ENCODE measurements at places on chromosomes 1 and 21.

DNA sequence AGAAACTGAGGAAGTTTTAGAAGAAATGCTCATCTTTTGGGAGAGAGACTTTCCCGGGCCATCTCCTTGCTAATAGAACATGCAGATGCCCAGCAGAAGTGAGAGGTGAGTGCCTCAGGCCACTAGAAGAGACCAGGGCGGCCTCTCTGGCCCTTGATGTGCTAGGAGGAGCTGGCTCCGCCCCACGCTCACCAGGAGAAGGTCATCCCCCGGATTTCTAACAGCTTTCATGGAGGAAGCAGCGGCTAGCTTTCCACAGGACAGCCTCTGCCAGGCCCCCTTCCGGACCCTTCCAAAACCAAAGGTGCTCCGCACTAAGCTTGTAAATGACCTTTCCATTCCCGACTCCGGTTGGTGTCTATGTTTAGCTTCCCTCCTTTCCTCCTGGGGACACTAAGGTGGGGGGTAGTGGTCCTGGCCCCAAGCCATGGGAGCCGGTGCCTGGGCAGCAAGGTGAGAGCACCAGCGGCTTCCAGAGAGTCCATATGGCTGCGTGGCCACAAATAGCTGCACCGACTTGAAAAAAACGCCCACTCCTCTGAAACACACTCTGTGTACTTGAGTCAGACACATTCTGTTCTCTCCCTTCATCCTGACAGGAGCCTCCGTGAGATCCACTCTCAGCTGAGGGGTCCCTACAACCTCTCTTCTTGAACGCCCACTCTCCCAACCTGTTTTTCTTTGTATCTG lies 249.9 kb downstream of the TNR start:
- DNase-seq: no peak

DNA sequence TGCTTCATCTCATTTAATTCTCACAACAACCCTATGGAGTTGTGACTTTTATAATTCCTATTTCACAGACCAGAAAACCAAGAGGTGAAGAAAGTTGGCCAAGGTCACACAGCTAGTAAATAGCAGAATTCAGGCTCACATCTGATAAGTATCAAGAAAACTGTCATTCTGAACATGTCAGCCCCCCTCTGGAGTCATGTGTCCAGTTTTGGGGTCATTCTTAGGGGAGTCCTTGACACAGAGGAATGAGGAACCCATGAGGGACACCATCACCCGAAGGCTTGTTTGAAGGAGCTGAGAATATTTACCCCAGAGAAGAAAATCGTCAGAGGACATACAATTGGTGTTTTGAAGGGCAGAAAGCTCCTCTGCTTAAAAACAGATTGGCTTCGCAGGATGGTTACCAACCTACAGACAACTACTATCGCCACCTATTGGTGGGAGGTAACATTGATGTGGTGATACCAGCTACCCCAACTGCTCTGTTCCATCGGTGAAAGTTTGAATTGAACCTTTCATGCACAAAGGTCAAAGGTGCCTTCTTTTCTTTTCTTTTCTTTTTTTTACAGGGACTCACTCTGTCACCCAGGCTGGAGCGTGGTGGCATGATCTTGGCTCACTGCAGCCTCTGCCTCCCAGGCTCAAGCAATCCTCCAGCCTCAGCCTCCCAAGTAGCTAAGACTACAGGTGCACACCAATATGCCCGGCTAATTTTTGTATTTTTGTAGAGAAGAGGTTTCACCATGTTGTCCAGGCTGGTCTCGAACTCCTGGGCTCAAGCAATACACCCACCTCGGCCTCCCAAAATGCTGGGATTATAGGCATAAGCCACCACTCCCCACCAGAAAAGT lies 31.3 kb downstream of the NCMAP start:
- DNase-seq: peak; percentile 20

DNA sequence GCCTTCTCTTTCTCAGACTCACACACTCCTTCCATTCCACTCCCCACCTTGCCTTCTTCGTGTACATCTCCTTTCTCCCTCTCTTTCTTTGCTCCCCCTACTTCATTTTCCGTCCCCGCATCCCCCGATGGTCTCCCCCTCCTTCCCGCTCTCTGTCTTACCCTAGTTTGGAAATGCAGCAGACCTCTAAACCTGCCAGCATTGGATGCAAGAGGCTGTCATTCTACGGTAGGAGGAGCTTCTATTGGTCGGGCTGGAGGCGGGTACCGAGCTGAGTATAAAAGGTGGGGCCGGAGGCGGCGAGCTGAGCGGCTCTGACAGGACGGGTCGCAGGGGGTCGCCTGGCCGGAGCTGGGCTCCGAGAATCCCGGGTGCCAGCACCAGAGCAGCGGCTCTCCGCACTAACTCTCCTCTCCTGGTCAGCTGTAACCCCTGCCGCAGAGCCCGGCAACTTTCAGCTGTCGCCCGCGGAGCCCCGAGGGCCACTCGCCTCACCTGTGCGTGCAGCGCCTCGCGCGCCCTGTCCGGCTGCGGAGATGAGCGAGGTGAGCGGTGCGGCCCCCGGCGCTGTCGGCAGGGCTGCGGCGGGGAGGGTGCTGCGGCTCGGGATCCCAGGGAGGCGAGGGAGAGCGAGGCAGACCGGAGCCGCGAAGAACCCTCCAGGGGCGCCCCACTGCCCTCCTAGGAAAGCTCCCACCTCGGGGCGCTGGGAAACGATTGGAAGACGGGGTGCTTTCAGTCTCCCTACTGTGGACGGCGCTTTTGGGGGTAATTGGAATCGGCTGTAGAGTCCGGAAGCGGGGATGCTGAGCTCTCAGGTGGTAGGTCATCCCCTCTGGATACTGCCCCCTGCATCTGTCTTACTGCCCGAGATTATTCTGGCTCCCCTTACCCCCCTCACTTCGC lies at the start of gene PCP4L1:
Gene PCP4L1 (plus strand): TSS at position 307 of the 906 bp plus-strand sequence. CDS start 230 bp downstream, at position 537.
- peak; percentile 87 for DNase-seq

- DNase-seq: no peak
These were observed 11.2 kb downstream of the TNFRSF1B start for GRCh38 chr1:12177999-12178441.

DNA sequence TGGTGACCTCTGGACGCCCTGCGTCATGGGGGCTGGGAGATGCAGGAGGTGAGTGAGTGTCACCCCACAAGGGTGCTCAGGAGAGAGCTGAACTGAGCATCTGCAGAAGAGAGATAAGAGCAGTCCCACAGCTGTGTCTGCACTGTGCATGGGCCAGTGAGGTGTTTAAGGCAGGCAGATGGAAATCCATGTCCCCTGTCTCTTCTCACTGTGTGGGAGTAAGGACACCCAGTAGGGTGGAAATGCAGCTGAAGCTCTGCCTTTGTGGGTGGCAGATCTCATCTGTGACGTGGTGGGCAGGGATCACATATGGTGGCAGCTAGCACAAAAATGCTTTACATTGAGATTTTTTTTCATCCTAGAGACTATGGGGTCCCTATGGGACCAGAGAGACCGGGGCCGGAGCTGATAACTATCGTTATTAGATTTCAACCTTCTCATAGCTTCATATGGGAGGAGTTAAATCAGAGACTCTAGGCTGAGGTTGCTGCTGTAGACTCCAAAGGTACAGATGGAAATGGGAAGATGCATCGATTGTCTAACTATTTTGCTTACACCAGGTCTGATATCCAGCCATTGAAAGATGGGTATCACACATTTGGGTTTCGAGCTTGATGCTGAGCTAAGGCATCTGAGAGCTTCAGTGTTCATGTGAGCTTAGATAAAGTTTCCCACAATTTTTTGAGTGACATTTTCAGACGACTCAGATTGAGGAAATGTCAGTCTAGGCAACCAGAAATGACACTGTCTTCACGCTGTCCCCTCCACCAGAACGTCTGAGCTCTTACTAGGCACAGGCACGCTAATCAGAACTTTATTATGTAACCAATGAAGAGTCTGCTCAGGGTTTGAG lies 65.3 kb upstream of the PSEN2 start:
- DNase-seq: peak; percentile 3

Data from SK-N-DZ (cell line).